GM19239 (cell line): ENCODE measurements at places on chromosomes 16 and 17.

DNA sequence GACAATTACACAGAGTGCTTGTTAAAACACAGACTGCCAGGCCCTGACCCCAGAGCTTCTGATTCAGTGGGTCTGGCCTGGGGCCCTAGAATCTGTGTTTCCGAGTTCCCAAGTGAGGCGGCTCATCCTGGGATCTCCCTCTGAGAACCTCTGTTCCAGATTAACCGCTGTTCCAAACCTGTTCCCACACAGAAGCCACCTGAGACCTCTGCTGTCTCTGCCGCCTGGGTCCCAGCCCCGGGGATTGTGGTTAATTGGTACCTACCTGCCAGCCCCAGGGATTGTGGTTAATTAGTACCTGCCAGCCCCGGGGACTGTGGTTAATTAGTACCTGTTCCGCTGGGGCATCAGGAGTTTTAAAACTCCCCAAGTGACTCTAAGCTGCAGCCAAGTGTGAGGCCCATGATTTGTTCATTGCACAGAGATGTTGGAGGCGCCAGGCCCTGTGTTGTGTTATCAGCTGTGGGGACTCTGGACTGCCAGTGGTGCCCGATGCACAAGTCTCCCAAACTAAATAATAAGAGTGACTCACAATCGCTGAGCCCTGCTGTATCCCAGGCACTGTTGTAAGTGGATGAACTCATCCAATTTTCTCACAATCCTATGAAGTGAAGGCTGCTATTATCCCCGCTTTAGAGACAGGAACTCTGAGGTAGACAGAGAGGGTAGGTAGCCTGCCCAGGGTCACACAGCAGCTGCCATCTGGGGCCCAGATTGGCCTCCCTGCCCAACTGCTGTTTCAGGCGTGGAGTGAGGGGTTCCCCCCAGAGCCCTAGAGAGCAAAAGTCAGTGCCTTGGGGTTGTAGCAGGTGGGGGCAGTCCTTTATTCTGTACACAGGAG is 219.7 kb downstream of the IRF8 start:
- no peak for DNase-seq

DNA sequence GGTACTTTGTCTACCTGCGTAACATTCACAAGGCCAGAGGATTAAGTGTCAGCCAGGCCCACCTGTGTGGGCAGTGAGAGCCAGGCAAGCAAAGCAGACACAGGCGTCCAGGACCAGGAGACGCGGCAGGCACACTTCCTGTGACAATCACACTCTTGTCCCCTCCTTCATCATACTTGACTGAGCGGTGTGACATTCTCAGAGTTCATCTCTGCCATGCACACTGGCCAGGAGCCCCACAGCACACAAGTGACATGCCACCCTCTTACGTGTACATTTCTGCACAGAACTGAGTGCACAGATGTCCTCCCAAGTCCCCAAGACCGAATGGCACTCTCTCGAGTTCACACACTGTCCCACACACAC is 8.7 kb downstream of the PPP1R9B start:
- no peak for DNase-seq

- DNase-seq: no peak
Observed at GRCh38 chr17:46038414-46038813, 39.4 kb downstream of the STH start.

- no peak for DNase-seq
Observed at GRCh38 chr17:81097134-81097942, 62.4 kb downstream of the BAIAP2 start.

DNA sequence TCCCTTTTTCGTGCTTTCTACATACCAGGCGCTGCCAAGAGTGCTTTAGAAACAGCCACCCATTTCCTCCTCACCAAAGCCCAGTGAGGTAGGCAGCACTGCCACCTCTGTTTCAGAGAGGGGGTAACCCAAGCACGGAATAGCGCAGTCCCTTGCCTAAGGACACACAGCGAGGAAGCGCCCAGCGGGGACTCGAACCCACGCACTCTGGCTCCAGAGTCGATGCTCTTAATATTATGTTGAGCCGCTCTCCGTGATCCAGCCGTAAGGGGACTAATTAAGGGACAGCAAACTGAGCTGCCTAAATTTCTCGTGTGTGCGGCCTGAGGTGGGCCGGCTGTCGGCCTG is 497 bp downstream of the CES1 start:
- no peak for DNase-seq

DNA sequence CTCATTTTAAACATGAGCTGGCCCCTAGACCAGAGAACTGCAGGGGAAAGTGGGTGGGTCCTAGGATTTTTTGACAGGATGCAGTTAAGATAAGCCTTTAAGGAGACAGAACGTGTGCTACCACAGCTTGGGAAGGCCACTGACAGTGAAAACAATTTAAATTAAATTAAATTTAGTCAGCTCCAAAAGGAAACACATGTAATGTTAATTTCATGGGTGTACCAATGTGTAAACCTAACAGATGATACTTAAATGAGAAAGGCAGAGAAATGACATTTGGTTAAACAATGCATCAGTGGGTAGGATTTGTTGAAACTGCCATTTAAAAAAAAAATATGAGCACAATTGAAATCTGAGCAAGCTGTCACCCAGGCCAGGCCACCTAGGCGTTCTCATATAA is 250.8 kb downstream of the XYLT1 start:
- no peak for DNase-seq

- DNase-seq: no peak
Observed at GRCh38 chr17:12415031-12415430, 250.7 kb upstream of the MYOCD start.

DNA sequence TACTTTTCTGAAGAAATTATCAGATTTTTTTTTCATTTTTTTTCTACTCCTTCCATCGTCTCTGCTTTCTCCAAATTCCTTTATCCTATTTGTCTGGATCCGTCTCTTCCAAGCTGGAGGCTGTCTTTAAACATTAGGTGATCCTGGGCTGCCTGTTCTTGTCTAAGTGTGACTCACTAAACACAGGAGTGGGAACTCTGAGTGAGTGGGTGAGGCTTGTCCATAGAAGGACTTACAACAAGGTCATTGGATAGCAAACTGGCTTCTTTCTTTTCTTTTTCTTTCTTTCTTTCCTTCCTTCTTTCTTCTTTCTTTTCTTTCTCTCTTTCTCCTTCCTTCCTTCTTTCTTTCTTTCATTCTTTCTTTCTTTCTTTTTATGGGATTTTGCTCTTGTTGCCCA is 18.2 kb downstream of the ALOX15 start:
- DNase-seq: no peak

GRCh38 chr17:68288804-68289203 is 2.1 kb downstream of the SLC16A6 start:
- DNase-seq: peak; percentile 22
